C1 segment of cervical spinal cord (tissue), 14 donors: ENCODE measurements at places on chromosomes 16 and 17.

GRCh38 chr17:57410169-57410568 is 153.8 kb downstream of the MSI2 start:
- DNase-seq, result no peak

- no peak for DNase-seq
Observed at GRCh38 chr16:57462978-57463362, 491 bp downstream of the POLR2C start.

- DNase-seq, result no peak
Observed at GRCh38 chr17:9765322-9765721, 26.1 kb downstream of the DHRS7C start.

DNA sequence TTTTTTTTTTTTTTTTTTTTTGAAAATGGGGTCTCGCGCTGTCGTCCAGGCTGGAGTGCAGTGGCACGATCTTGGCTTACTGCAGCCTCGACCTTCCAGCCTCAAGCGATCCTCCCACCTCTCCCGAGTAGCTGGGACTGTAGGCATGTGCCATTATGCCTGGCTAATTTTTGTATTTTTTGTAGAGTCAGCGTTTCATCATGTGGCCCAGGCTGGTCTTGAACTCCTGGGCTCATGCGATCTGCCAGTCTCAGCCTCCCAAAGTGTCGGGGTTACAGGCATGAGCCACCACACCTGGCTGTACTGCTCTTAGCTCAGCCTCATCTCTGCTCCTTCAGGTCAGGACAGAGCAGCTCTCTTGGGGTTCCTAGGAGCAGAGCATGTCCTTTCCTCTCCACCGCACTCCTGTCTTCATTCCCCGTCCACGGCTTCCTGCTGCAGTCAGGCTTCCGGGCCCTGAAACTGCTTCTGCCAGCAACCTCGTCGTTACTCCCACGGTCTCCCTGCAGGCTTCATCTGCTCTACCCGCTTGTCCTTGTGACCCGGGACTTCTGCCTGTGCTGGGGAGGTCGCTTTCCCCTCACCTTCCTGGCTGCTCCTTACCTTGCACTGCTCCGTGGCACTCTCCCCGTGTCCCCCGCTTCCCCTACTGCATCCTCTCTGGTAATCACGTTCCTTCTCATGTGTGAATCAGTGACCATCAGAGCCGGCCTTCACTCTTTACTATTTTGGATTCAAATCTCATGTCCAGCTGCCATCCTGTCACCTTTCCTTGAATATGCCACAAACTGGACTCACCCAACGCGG is 38.0 kb downstream of the PRMT7 start:
- DNase-seq, result no peak

DNA sequence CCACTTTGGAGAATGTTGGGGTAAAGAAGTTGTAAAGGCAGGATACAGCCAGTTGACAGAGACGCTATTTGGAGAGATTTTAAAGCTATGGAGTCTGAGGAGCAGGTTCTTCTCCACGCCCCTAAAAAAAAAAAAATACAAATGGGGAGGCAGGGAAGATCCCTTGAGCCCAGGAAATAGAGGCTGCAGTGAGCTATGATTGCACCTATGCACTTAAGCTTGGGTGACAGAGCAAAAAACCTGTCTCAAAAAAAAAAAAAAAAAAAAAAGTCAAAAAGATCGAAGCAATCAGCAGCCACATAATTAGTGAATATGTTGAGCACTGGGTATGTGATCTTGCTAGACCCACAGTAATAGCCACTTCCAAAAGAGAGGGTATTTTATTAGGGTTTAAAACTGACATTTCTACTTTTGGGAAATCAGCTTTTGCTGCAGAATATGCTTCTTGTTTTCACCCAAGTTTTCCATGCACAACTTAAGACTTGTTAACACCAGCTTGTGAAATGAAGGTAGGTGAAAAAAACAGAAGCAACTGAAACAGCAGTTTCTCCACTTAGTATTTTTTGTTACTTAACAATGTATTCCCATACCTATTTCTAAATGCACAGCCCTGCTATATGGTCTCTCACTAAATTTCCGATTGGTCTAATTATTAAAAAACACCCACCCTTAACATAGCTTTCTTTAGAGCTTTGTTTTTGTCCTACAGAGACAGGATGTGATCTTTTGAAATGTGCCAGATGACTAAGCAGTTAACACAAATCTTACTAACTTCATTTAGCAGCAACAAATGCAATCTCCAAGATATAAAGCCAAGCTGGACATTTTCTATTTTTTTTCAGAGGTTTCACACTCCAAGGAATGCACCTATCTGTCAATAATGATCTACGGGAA is 2.5 kb upstream of the ARL6IP1 start:
- no peak for DNase-seq

GRCh38 chr16:19431636-19432340 is 14.1 kb downstream of the TMC5 start:
- DNase-seq, result no peak

DNA sequence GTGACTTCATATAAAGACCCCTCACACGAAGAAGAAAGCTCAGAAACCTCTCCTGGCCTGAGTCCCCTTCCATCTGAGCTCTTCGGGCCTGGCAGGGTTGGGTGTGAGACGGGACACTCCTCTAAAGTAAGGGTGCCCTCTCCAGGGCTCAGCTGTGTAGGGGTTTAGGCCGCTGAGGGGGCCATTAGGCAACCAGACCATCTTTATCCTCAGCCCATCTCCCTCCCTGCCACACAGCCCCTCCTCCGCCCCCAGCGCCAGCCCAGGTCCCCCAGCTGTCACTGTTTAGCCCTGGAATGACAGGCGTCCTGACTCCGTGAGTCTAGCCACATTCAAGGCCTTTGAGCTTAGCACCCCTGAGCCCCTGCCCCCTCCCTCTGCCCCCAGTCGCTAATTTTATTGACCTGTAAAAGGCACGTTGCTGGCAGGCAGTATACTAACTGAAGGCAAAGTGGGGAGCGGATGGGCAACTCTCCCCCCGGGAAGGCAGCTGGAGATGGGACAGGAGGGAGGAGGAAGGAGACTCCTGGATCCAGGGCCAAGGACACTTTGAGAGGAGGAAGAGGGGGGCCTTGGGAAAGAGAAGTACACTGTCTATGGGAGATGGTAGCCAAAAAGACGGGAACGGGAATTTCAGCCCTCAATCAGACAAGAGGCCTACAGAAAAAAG is 592 bp upstream of the ZNF385C start:
- DNase-seq, result no peak

GRCh38 chr17:76598004-76598439 is 12.4 kb upstream of the ST6GALNAC2 start:
- DNase-seq, result peak; percentile 28

DNA sequence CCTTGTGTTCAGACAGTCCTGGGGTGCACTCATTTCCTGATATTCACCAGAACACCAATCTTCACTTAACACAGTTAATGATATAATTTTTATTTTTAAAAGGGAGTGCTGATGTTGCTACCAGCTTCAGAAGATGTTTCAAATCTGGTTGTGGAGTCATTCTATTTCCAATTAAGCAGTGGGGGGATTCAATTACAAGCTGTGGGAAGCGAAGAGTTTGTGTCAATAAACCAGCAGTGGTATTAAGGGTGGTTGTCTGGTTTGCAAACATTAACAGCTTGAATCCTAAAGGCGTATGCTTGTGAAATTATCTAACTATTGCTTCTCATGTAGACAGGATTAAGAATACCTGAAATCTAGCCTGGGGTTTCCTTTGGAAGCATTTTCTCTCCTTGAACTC is 1637.5 kb upstream of the GOT2 start:
- no peak for DNase-seq
